ENCODE measurements at places on chromosomes 6 and 20.

GRCh38 chr6:160349020-160349441 lies 853 bp downstream of the SLC22A3 start:
- DNase-seq = no peak

DNA sequence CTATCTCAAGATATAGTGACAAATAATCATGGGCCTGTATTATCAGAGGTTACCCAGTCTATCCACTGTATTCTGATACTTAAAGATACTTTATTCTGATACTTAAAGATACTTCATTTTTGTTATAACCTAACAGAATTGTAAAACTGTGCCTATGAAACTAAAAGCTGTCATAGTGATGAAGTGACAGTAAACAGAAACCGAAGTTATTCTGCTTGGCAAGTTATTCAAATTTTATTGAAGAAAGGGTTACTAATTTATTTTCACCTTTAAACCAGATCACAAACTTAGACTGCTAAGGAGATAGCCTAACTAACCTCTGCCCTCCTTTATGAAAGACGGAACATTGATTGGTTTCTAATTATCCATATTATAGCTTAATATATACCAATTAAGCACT lies 604.6 kb upstream of the IMPG1 start:
- no peak for DNase-seq

- no peak for DNase-seq
Observed at GRCh38 chr6:83132121-83132520, 60.9 kb downstream of the PGM3 start.

- DNase-seq = no peak
Observed at GRCh38 chr20:4962241-4962855, 39.0 kb downstream of the SLC23A2 start.

DNA sequence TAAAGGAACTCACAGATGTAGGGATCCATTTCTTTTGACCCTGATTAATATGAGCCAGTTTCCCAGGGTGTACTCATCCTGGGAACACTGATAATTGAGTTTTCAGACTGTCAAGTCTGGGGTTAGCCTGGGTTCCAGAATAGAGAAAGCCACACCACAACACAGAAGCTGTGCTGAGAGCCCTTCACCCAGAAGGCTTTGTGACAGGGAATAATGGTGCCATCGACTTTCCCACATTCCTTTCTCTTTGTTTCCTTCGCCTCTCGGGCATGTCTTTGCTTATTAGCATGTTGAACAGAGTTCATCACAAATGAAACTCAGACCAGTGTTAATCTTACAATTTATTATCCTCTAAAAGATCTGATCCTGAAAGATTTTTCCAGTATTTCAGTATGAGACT lies 95.0 kb downstream of the TCP11 start:
- DNase-seq = no peak

- DNase-seq = no peak
Observed at GRCh38 chr6:11750682-11751081, 27.9 kb downstream of the ADTRP start.

DNA sequence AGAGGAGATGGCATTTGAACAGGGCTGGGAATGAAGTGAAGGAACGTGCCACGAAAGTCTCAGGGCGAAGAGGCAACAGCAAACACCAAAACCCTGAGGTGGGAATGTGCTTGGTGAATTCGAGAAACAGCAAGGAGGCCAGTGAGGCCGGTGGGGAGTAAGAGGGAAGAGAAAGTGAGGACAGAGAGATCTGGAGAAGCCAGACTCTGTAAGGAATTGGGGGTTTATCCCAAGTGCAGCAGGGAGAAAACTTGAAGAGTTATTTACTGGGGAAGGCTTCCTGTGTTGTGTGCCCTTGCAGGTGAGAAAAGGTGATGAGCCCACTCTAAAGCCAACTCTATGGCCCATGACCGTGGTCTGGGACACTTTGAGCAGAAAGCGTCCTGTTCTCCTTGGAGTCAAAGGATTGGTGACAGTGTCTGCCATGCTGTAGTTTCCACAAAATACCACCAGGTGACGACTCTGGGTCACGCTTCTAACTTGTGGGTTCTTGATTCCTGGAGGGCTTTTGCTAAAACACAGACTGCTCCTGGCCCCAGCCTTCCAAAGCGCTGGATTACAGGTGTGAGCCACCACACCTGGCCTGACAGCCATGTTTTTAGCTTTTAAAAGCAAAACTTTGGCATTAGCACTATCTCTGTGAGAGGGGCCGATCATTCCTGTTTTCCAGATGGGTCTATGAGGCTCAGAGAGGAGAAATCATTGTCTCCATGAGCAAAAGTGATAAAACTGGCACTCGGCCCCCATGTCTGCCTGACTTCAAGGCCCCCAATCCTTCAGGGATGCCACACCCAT lies 18.0 kb upstream of the CSNK2A1 start:
- peak; percentile 71 for DNase-seq

DNA sequence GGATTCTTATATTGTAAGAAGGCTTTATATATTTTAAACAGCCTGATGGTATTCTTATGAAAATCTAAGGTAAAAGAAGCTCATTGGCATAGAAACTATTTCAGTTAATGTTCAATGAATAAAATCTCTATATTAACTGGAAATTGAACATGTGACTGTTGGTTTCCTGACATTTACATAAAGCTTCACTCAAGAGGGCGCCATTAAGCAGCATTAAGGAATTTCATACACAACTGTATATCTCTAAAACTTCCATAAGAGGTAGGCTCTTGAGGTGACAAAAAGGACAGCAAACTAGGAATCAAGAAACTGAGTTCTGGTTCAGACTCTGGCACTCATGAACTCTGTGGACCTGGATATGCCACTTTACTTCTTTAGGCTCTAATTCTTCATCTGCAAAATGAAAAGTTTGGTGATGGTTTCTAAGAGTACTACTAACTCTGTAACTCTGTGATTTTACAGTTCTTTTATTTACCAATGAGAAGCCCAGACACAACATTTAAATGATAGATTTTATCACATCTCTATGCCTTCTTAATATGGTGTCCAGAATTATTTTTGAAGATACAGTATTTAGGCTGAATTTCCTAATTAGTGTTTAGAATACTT lies 147.5 kb downstream of the FLRT3 start:
- no peak for DNase-seq

GRCh38 chr6:161947371-161947770 lies 673.5 kb upstream of the AGPAT4 start:
- DNase-seq = no peak

- no peak for DNase-seq
Observed at GRCh38 chr6:819122-819521, 126.2 kb upstream of the EXOC2 start.

DNA sequence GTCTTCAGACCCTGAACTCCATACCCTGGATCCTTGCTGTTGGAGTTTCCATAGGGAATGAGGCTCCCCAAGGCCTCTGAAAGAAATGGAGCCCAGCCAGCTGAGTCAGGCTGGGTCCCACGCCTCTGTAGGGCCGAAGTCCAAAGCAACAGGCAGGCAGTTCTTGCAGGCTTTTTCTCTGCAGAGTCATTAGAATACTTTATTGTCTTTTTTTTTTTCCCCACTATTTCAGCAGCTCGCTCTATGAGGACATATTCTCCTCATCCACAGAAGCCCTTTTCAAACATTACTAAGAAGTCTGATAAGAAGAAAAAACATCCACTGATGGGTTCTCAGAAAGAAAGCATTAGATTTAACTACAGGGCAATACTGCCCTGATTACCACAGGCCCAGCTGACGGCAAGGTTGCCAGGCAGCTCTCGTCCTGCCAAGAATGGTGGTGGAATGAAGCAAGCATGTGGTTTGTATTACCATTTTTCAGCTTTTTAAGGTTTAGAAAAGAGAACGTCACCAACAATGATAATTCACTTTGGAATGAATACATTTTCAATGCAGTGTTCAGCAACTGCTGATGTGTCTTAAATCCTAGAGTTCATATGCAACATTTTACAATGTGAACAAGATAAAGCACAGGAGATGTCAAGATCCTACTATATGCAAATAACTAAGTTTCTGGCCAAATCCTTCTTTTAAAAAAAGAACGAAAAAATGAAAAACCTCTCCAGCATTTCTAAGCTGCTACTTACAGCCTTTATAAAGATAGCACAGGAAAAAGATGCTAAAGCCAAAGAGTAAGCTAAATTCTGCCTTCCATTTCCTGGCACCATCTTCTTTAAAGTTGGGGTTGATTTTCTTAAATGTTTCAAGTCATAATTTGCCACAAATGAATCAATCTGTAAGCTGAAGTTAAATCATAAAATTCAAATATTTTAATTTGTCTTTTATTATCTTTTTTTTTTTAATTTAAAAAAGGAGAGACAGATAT lies 223.6 kb upstream of the CITED2 start:
- DNase-seq = peak; percentile 70

- DNase-seq = no peak
Observed at GRCh38 chr6:44025226-44025625, 102.0 kb downstream of the MRPL14 start.
